ENCODE measurements at places on chromosomes 5 and 9. TPM values are rescaled to one million over a fixed set of nuclear protein-coding genes. Genes with fewer than 3 reads are reported as not detected.

The CD74 gene
- total RNA-seq = 2.9 TPM

The PTBP3 gene
- 38.0 TPM for total RNA-seq

The CCDC171 gene
- 1.1 TPM for total RNA-seq

The SLC6A7 gene
- 0.10 TPM for total RNA-seq

The XPA gene
- total RNA-seq = 12.2 TPM

The ARID3C gene
- 0.16 TPM for total RNA-seq

The FOXD4L6 gene
- total RNA-seq = not detected

The CCDC183 gene
- total RNA-seq = 3.4 TPM

The F2RL1 gene
- total RNA-seq = not detected

The FRMPD1 gene
- 8.4 TPM for total RNA-seq

The HOMER1 gene
- 24.6 TPM for total RNA-seq

The C9orf153 gene
- not detected for total RNA-seq

The ADAMTS12 gene
- total RNA-seq = 22.0 TPM

The ANKRD31 gene
- 0.03 TPM for total RNA-seq

The HEMGN gene
- 0.08 TPM for total RNA-seq

The TAS2R1 gene
- total RNA-seq = not detected

The C5 gene
- 0.45 TPM for total RNA-seq

The PCDHA4 gene
- total RNA-seq = 1.2 TPM

The DDX4 gene
- total RNA-seq = not detected

The EGR1 gene
- total RNA-seq = 6.2 TPM

All from myocyte (in vitro differentiated cells).